Psoas muscle (tissue), 8 donors: ENCODE measurements at places on chromosomes 3 and 15. TPM values are rescaled to one million over a fixed set of nuclear protein-coding genes. Genes with fewer than 3 reads are reported as not detected.

- H3K27ac ChIP-seq: no peak overlapping the region
- no peak for DNase-seq
- no peak overlapping the region for H3K4me3 ChIP-seq
- no peaks in the 10 kb centered on the region for H3K36me3 ChIP-seq
Measured at GRCh38 chr3:150309557-150309956, 98.5 kb upstream of the TSC22D2 start.

DNA sequence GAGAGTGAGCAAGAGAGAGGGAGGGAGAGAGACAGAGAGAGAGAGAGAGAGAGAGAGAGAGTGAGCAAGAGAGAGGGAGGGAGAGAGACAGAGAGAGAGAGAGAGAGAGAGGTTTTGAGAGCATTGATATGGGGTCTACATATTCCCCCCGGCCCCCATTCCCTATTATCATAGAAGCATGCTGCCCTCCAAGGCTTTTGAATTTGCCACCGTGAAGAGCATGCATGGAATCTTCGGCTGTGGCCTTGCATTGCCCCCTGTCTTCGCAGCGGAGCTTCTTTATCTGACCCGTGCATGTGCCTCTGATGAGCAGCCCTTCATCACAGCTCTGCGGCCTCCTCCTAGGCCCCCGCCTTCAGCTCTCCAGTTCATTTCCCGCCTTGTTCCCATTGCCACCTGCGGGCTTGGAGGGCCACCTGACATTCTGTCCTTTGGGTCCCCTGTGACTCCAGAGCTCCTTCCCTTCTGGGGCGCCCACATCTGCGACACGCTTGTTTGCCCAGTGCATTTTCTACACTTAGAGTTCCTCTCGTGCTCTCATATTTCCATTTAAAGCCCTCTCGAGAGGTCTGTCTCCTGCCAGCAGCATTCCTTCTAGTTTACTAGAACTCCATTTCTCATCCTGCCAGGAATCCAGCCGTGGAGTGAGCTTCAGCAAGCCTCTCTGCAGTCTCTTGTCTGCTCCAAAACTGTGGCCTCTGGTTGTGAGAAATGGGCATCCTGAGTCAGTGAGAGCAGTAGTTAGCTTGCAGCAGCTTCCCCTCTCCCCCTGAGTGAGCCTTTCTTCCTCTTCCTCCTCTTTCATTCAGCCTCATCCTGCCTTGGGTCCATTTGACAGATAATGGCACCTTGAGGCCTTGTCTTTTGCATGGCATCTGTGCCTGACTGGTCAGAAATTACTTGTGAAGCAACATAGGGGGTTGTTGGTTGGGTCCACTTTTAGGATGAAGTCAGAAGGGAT is 25.3 kb downstream of the LPP start:
- peak overlapping the region; percentile 79 for H3K27ac ChIP-seq
- H3K4me1 ChIP-seq: peaks cover 43% of the 10 kb centered on the region
- H3K36me3 ChIP-seq: no peaks in the 10 kb centered on the region
- no peaks in the 10 kb centered on the region for H3K27me3 ChIP-seq
- peak overlapping the region; percentile 6 for H3K4me3 ChIP-seq

GRCh38 chr3:79148786-79149185 is 619.0 kb downstream of the ROBO1 start:
- no peaks in the 10 kb centered on the region for H3K27me3 ChIP-seq
- H3K36me3 ChIP-seq: no peaks in the 10 kb centered on the region
- H3K4me3 ChIP-seq: no peak overlapping the region
- DNase-seq: no peak

The CIDEC gene
- total RNA-seq: 3.3 TPM

DNA sequence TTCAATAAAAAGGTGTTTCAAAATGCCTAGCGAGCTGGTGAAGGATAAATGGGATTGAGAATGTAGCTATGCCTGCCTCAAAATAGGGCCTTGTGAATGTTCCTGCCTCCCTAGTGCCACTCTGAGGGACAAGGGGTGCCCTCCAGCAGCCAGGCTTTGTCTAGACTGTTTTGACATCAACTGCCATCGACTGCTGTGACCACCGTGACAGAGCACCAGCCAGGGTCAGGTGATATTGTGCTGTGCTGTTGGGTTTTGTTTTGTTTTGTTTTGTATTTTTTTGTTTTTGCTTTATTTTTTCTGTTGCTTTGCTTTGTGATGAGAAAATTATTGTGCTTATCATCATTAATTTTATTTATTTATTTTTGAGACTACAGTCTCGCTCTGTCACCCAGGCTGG is 144.8 kb downstream of the SMAD6 start:
- no peaks in the 10 kb centered on the region for H3K36me3 ChIP-seq
- DNase-seq: no peak
- H3K27ac ChIP-seq: no peak overlapping the region
- H3K27me3 ChIP-seq: no peaks in the 10 kb centered on the region

The GABRR3 gene
- not detected for total RNA-seq
